NB4 (cell line): ENCODE measurements at places on chromosomes 2 and 18.

DNA sequence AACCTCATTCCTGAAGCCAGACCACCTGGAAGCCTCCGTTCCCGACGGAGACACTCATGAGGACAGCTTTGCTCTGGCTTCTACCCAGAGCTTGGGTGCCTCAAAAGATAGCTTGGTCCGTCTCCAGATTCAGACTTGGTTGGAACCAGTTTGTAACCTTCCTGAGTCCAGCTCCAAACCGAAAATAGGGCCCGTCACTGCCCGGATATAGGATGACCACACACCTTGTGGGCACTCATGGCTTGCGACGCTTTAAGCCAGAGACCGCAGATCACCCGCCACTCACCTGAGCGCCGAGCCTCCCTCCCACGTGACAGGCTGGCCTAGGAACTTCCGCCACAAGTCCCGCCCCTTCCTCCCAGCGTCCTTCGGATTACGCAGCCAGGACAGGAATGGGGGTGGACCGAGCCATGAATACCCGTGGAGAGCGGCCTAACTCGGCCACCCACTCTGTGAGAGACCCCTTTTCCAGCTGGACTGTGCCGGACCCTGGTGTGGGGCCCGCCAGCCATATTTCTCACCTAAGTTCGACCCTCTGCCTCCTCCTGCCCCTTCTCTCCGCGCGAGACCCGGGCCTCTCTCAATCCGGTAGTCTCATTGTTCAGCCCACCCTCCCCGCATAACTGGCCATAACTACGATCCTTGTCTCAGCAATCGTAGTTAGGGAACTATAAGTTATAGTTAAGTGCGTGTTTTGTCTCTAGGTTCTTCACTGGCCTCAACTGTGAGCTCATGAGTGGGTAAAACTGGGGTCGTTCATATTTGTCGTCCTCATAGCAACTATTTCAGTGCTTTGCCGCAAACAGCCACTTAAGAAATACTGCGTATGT, at the start of gene MPV17:
MPV17 (minus strand) TSS at position 332 of the 830 bp plus-strand sequence. CDS start 580 bp downstream, outside the sequence.
- peak; percentile 94 for DNase-seq

DNA sequence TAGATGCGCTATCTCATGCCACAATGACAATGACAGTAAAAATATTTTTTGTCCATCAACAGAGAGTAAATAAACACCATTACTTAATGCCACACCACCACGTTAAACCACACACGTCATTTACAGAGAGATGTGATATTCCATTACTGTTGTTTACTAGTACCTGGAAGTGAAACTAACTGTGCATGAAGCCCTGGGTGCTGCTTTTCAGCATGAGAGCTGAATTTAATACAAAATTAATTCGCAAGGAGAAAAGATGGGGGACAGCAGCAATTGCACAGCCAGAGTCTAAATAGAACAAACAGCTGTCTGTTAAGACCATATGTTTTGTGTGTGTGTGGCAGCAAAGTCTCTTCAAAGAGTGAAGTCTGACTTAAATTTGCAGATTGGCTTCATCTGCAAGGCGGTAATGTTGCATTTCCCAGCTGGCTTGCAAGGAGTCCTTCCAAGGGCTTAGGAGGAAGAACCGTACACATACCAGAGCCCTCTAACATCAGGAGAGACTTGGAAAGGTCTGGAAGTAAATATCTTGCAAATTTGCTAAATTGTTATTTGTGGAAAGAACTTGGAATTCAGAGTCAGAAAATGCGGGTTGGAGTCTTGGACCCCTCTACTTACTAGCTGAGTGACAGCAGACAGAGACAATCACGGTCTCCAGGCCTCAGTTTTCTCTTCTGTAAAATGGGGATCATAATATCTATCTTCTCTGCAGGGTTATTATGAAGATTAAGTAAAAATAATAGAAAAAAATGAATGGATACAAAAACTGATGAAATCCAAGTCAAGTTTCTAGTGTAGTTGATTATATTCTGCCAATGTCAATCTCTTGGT, 127.6 kb downstream of the ALPK2 start:
- no peak for DNase-seq

- DNase-seq = no peak
Measured at GRCh38 chr2:164808776-164809175, 32.8 kb downstream of the COBLL1 start.

DNA sequence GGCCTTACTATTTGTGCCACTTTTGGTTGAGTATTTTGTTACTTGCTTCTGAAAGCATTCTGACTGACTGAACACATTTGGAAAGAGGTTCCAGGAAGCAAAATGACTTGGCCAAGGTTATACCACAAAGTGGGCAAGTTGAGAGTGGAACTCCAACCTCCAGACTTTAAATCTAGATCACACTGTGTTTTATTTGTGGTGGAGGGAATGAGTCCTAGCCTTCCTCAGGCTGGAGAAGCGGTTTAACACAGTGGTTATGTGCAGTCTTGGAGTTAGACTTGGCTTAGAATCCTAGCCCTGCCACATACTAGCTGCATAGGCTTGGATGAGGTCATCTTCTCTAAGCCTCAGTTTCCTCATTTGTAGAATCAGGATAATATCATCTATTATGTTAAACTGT, 33.4 kb downstream of the PLEKHM3 start:
- no peak for DNase-seq

GRCh38 chr2:70553334-70553583, 367 bp downstream of the TGFA start:
- no peak for DNase-seq

- no peak for DNase-seq
Measured at GRCh38 chr18:49524349-49524748, 37.3 kb upstream of the C18orf32 start.

- DNase-seq = no peak
Measured at GRCh38 chr18:26893996-26894395, 28.5 kb upstream of the AQP4 start.

DNA sequence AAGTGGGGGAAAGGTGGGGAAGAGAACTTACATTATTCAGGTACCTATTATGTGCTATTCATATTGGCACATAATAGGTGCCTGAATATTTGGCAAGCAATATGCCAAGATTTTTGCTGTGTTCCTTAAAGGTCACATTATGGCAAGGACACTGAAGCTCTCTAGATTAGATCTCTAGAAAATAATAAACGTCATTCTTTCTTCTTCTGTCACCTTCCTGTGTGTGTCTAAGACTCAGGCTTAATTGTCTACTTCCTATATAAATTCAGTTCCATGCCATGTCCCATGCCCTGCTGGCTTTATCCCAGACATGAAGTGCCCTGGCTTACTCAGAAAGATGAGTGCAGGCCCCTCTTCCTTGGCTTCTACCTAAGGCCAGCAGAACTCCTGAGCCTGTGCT, 191.1 kb upstream of the CTAGE1 start:
- DNase-seq = no peak
